ENCODE measurements at places on chromosomes 16 and 17.

DNA sequence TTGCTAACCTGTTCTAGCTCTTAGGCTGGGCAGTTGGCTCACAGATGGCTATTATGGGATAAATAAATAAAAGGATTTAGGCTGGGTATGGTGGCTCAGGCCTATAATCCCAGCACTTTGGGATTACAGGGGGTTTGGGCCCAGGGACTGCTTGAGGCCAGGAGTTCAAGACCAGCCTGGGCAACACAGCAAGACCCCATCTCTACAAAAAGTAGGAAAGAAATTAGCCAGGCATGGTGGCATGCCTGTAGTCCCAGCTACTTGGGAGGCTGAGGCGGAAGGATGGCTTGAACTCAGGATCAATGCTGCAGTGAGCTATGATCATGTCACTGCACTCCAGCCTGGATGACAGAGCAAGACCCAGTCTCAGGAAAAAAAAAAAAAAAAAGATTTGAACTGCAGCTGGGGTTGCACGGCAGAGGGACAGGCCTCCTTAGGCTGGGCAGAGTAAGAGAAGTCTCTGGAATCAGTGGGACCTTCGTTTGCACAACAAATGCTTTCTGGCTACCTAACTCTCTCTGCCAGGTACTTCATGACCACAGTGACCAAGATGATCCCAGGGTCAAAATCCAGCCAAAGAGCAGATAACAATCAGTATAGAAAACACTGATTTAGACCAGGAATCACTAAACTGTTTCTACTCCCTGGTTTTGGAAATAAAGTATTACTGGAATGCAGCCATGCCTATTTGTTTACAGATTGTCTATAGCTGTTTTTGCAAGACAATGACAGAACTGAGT lies 6.8 kb downstream of the RUSF1 start:
- DNase-seq, result no peak

DNA sequence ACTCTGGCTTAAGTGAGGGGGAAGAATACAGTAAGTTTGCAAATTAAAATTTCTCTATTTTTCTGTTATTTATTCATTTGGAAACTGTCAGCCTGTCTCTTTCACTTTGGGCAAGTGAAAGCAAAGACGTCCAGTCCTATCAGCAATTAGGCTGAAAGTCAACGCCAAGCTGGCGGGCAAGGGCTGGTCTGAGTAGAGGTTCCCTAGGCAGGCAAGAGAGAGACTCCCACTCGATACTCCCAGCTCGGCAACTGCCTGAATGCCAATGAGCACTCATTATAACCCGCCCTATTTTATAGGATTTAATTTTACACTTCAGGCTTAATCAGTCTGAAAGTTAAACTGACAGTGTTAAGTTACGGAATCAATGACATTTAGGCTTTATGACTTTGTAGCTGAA lies 14.3 kb upstream of the SLC38A8 start:
- no peak for DNase-seq

GRCh38 chr16:81429045-81429521 lies 15.5 kb upstream of the CMIP start:
- no peak for DNase-seq

- DNase-seq, result no peak
Measured at GRCh38 chr16:46629331-46630219, 8.4 kb upstream of the SHCBP1 start.

- no peak for DNase-seq
Measured at GRCh38 chr16:50251375-50252081, 14.8 kb upstream of the ADCY7 start.

DNA sequence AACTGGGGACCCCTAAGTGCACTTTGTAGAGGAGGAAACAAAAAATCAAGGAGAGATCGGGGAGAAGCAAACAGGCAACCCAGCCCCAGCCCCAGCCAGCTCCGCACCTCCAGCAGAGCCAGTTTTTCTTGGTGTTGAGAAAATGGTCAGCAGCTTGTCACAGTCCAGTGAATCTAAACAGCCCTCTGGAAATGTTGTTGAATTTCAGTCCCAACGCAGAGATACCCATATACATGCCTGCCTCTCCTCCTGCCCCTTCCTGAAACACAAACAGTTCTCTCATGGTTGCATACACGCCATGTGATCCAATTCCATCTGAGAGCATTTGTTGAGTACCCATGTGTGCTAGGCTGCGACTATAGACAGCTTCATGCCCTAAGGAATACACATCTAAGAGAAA lies 42.4 kb upstream of the LHX1 start:
- DNase-seq, result no peak

DNA sequence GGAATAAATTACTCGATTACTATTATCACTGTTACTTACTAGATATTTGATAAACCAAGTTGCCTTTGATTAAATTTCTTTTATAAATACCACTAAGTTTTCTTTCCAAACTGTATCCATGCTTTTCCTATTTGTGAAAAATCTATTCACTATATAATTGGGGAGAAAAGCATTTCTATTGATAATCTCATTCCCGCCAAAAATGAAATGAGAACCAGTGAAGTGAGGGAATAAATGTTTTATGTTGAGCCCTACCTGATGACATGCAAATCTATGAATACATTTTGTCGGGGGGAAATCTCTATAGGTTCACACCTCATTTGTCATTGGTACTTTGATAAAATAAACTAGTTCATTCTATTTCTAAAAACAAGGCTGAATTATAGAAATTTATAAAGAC lies 15.7 kb downstream of the BRIP1 start:
- DNase-seq, result no peak

- DNase-seq, result no peak
Measured at GRCh38 chr16:68253721-68254120, 8.5 kb downstream of the PLA2G15 start.

DNA sequence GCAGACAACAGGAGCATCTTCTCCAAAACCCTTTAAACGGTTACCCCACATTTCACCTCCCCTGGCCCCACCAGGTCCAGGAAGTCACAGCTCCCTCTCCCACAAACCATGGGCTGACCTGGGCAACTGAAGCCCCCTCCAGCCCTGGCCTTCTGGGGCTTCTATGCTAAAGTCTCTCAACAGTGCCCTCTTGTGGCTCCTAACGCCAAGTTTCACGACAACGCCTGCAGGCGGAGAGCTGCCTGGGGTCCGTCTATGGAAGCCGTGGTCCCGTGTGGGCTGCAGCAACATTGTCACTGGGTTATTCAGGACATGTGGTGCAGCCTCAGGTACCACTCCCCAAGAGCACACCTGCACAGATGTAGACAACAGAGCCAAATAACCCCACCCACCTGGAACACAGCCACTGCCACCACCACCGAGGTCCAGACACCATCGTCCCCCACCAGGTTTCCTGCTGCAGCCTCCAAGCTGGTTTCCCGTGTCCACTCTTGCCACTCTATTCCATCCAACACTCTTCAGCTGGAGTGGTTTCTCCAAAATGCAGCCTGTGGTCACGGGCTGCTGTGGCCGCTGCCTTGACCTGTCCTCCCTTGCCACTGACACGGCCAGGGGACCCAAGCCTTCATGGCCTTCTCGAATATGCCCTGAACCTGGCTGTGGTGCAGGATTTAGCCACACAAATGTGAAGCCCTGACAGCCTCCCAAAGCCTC lies 19.1 kb downstream of the C16orf95 start:
- DNase-seq, result no peak

- no peak for DNase-seq
Measured at GRCh38 chr16:83305092-83305491, 502.7 kb upstream of the HSBP1 start.

DNA sequence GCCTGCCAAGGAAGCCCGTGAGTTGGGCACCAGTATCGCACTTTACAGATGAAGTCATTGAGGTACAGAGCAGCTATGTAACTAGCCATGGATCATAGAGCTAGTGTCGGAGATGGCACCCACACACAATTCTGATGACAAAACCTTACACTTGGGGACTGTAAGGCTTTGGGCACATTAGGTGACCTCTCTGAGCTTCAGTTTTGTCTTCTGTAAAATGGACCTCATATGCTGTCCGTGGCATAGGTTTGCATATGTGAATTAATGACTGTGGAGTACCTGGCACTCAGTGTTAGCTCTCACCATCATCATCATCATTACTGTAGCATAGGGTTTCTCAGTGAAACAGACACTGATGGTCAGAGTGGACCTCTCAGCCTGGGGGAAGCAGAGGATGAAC lies 50.3 kb downstream of the CMIP start:
- DNase-seq, result no peak

DNA sequence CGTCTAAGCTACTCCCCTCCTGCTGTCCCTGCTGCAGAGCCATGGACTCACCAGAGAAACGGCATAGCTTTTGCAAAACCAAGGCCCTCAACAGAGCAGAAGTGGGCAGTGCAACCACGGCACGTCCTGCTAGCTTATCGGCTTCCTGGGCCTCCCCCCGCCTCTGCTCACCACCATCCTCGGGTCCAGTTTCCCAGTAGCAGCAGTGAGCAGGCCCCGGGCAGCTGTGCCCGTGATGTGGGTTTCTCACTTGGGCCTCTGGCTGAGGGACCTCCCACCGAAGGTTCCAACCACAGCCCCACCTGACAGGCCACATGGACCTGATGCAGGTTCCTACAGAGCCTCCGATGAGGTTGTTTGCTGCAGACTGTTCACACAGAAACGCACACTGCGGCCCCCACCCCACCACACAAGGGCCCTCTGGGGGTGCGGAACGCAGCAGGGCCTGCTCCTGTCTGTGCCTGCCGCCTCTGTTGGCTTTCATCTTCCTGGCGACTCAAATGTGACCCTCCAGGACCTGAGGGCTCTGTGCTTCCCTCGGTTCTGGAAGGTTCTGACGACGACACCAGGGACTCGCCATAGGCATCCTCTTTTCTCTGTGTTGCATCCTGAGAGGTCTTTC lies 24.8 kb downstream of the PDIA2 start:
- DNase-seq, result no peak

- DNase-seq, result no peak
Measured at GRCh38 chr17:13024016-13024415, 6.2 kb upstream of the ELAC2 start.

DNA sequence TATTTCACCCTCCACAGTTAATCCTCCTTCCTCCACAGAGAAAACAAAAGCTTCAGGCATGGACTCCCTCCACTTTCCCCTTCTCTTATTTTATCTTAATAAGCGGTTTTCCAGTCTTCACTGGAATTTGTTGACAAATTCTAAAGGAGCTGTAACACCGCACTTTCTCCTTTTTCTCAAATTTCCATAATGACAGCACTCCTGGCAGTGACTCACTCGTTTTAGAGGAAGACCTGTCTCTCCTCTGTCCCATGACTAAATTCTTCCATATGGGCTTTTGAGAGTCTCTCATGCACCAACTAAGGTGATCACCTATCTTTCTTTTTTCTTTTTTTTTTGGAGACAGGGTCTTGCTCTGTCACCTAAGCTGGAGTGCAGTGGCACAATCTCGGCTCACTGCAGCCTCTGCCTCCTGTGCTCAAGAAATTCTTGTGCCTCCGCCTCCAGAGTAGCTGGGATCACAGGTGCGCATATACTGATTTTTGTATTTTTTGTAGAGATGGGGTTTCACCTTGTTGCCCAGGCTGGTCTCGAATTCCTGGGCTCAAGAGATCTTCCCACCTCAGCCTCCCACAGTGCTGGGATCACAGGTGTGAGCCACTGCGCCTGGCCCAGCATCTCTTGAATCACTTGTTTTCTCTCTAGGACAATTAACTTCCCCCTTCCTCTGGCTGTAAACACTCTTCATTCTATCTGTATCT lies 7.7 kb downstream of the ITGAM start:
- DNase-seq, result no peak

- DNase-seq, result no peak
Measured at GRCh38 chr16:56708525-56709442, 21.1 kb upstream of the NUP93 start.

DNA sequence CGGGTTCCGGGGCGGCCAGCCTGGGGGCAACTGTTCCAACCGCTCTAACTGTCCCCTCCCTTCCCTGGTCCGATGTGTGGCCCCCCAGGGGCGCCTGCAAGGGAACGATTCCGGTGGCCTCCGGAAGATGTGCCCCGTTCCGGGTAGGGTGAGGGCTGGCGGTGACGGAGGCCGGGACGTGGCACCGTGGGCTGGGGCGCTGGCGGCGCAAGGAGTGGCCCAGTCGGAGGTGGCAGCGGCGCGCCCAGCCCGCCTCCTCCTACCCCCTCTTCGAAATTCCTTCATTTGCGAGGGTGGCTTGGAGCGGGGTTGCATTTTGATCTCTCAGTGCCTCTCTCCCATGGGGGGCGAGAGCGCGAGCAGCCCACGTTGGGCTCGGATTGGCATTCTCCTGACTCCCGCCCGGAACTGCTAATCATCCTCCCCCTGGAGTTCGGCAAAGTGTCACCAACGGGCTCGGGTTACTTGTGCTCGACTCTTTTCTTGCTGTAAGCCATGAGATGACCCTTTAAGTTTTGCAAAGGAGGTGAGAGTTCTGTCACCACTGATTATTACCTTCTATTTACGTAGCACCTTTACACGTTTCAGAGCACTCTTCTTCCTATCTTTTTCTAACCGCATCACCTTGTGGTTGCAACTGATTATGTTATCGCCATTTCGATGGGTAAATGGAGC lies 622 bp downstream of the NDEL1 start:
- peak; percentile 80 for DNase-seq

GRCh38 chr17:82933911-82934310 lies 94.1 kb upstream of the ZNF750 start:
- peak; percentile 30 for DNase-seq

DNA sequence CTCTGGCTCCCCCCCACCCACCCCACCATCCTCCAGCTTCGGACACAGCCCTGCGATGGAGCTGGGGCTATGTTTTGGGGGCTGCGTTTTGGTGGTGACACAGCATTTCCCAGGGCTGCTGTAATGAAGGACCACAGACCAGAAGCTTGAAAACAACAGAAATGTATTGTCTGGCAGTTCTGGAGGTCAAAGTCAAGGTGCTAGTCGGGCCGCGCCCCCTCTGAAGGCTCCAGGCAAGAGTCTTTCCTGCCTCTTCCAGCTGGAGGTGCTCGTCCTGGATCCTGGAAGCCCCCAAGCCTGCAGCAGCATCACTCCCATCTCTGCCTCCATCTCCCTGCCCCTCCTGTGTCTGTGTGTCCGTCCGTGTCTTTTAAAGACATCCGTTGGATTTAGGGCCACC lies 50.8 kb downstream of the TBC1D16 start:
- DNase-seq, result peak; percentile 25

GRCh38 chr17:30821871-30822723 lies 2.4 kb downstream of the CRLF3 start:
- no peak for DNase-seq

DNA sequence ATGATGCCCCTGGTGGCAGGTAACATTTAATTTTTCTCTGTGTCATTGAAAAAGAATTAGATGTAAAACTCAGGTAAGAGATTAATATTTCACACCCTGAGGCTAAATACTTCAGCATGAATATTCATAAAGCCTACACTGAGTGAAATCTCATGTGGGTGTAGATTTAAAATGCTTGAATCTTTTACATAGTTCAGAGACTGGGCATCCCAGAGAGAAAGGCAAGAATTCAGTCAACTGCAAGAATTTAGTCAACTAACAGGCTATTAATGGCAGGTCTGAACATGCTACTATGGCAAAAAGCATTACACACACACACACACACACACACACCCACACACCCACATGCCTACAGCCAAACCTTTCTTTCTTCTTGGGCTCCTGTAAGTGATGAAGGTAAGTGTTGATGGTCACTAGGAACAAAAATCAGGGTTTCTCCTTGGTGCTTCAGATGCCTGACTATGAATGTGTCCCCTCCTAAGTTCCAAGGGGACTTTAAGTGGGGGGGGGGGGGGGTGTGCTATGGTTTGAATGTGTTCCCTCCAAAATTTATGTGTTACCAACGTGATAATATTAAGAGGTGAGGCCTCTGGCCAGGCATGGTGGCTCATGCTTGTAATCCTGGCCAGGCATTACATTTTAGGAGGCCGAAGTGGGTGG lies 63.7 kb upstream of the PSMD7 start:
- DNase-seq, result no peak
